NAMALWA (cell line): ENCODE measurements at places on chromosomes 11 and 22.

DNA sequence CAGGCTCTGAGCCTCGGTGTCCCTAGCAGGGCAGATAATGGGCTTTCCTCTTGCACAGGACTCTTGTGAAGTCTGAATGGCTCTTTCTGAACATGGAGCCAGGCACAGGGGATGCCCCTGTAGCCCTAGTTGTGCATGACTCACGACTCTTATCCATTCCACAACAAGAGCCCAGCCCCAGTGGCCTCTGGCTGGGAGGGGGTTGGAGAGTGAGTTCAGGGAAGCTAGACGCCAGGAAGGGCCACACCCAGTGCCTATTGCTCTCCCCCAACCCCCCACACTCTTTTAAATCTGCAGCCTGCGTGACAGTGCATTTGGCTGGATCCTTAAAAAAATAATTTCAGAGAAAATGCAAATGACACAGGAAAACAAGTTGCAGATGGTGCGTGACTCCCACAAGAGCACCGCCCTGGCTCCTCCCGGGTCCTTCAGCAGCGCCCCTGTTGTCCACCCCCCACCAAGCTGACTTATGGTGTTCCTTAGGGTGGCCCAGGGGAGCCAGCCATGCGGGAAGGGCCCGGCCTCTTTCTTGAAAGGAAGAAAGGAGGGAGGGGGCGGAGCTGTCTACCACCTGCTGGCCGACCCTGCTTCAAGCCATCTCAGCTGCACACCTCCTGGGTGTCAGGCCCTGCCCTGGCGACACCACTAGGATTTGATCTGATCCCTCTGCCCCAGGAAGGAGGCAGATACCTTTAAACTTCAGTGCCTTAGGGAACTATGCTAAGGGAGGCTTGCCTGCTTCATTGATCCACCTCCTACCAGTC, 74.7 kb downstream of the MN1 start:
- DNase-seq = peak; percentile 17

- DNase-seq = no peak
Measured at GRCh38 chr11:60838132-60838531, 3.8 kb upstream of the CCDC86 start.

GRCh38 chr11:11502263-11502861, 119.4 kb downstream of the GALNT18 start:
- DNase-seq = no peak

- no peak for DNase-seq
Measured at GRCh38 chr11:68594123-68594522, 90.2 kb upstream of the GAL start.
